ENCODE measurements at places on chromosomes 13 and 19.

- no peak for DNase-seq
Observed at GRCh38 chr19:49615861-49616260, 24.1 kb downstream of the RRAS start.

GRCh38 chr13:98528663-98529064, 48.2 kb downstream of the STK24 start:
- no peak for DNase-seq

DNA sequence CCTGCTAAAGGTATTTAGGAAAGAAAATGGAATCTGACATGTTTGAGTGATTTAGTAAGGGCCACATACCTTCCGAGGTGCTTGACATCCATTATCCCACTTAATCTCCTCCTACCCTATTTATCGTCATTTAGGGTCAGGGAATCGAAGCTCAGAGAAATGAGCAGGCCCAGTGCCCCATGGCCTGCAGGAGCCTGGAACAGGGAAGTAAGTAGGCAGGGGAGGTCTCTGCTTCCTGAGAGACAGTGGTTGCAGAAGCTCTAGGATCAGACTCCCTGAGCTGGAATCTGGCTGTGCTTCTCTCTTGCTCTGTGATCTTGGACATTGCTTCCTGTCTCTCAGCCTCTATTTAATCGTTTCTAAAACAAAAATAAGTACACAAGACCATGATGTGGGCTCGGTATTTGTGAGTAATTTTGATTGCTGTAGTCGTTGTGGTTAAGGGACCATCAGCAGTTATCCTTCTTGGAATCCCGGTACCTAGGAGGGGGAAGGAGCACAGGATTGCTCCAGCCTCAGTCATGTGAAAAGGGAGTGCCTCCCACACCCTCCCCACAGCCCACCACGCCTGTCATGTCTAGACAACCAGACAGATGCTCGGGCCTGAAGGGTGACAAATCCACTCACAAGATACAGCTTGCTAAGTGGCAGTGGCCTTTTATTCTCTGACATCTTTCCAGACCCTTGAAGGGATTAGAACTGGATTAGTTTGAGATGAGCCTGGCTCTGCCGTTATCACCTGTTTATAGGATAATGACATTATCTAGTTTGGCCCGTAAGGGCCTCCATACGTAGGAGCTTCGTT, 169.2 kb upstream of the TSHZ3 start:
- DNase-seq = no peak

DNA sequence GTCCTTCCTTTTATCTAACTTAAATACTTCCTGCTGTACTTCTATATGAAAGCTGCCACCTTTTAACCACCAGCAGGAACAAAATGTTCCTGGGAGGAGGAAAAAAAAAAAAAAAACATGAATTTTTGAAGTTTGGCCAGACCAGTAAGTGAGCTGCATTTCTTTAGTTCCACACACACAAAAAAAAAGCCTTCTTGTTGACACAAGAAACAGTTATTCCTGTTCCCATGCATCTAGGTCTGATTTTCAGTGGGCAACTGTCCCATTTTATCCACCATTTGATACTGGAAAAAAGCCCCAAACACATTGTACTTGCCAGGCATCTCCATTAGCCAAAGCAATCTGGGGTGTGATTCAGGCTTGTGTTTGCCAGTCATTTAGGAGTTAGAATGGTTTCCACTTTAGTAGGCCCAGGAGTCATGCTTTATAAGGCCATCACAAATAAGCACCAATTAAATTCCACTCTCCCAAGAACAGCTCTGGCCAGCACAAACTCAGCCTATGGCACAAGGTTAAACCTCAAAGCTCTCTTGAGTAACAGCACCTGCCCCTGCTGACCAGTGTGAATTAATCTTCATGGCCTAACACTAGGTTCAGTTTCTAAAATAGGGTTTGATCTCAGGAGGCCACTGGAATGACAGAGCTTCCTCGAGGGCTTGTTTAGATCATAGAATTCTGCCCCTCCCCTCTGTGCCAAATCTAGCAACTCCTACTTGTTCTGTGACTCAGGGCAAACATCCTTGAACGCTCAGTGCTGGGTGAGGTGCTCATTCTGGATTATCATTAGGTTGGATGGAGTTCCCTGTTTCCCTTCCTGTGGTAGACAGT, 67.1 kb downstream of the NUFIP1 start:
- DNase-seq = no peak

- no peak for DNase-seq
Observed at GRCh38 chr19:44476559-44477408, 23.5 kb downstream of the ZNF180 start.

- no peak for DNase-seq
Observed at GRCh38 chr19:33797802-33798671, 1.4 kb downstream of the KCTD15 start.

DNA sequence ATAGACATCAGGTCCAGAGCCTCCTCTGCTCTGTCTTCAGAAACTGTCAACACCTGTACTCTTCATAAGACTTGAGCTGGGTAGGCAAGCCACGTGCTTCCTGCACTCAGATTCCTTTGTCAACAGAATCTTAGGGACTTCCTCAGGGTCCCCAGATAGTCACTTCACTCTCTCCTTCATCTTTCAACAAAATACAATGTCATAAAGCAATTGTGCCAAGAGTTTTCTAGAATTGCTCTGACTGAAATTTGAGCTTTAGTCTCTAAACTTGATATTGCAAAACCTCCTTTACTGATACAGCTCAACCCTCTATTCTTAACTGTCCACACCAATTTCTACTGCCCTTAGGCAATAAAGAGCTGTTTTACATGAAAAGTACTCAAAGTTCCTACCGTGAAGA, 179.9 kb downstream of the IRS2 start:
- DNase-seq = no peak

Measured in NT2/D1 (cell line).